ENCODE measurements at places on chromosomes 16 and 17.

GRCh38 chr16:69077251-69077650 lies 28.2 kb upstream of the HAS3 start:
- no peak for DNase-seq

DNA sequence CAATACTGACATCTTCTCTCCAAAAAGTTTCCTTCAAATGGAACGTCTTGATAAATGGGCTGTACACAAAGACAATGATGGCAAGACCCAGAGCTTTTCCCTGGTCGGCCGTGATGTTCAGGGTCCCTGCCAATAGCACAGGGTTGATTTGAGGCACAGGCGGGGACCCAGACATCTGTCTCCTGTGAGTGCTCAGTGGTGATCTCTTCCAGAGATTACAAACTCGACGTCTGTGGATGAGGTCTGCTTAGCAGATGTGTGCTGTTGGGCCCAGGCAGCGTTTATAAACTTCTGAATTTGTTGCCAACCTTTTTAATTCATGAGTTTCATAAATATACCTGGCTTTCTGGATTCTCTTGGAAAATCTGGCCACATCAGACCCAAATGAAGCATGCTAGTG lies 14.9 kb downstream of the CPPED1 start:
- no peak for DNase-seq

GRCh38 chr17:74119049-74119580 lies 84.4 kb upstream of the RPL38 start:
- DNase-seq = no peak

GRCh38 chr17:61467416-61468262 lies 15.4 kb downstream of the TBX4 start:
- no peak for DNase-seq

- DNase-seq = no peak
Measured at GRCh38 chr17:45410144-45411091, 22.3 kb downstream of the ARHGAP27 start.

DNA sequence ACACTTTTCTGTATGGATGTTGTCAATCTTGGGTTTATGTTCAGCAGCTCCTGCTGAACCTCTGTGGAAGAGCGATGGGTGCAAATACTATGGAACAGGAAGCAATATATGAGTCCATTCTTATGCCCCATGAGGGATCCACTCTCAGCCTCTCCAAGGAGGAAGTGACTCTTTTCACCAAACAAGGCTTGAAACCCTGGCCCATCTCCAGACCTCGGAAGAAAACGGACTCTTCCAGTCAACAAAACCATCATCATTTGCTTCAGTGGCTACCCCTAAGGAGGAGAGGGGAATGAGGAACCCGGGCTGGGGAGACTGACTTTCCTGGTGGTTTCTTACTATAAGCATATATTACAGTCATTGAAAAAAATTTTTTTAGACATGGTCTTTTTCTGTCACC lies 206.2 kb downstream of the AXIN2 start:
- no peak for DNase-seq

DNA sequence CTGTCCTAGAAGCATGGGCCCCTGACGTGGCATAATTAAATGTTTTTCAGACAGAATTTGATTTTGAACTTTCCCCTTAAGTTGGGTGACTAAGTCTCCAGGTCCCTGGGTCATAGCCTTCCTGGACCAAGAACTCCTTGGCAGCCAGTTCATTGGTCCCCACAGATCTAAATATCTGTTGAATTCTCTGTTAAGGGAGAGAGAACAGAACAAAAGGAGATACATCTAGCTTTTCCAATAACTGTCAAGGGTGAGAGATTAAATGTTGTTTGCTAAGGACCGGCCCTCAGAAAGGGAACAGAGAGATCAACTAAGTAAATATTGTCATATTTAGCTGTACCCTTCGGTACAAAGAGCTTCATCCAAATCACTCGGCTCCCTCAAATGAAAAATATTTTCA lies 78.2 kb upstream of the NOL11 start:
- no peak for DNase-seq

DNA sequence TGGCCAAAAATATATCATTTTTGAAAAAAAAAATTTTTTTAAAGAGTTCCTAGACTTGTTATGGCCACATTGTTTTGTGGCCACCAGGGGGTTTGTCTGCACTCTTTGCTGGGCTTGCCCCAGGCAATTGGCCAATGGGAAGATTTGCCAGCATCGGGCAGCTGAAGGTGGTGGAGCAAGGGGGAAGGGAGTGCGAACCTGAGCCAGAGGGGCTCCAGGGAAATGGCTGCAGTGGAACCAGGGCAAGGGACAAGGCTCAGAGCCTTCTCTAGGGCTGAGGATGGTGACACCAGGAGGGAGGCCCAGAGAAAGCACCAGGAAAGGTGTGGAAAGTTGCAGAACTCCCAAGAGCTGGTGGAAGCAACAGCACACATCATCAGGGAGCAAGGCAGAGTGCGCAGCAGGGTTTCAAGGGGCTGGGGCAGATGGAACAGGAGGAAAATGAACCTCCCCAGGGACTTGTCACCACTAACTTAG lies 15.5 kb upstream of the CMIP start:
- DNase-seq = no peak

GRCh38 chr16:67942200-67942509 lies 1.8 kb downstream of the LCAT start:
- no peak for DNase-seq

GRCh38 chr16:47927330-47927729 lies 228.5 kb downstream of the ABCC12 start:
- DNase-seq = no peak

GRCh38 chr17:58643147-58643546 lies 48.7 kb downstream of the TEX14 start:
- no peak for DNase-seq

All from stimulated activated CD8-positive, alpha-beta memory T cell treated with anti-CD3 and anti-CD28 coated beads, Interleukin-4, amount 100 ng/mL, for 4 hours (primary cell).